ENCODE measurements at places on chromosomes 7 and 10.

- DNase-seq: peak; percentile 17
These were observed 53.1 kb upstream of the COBL start for GRCh38 chr7:51369746-51370145.

GRCh38 chr10:90911133-90912051 lies 9.5 kb downstream of the ANKRD1 start:
- DNase-seq: peak; percentile 89

DNA sequence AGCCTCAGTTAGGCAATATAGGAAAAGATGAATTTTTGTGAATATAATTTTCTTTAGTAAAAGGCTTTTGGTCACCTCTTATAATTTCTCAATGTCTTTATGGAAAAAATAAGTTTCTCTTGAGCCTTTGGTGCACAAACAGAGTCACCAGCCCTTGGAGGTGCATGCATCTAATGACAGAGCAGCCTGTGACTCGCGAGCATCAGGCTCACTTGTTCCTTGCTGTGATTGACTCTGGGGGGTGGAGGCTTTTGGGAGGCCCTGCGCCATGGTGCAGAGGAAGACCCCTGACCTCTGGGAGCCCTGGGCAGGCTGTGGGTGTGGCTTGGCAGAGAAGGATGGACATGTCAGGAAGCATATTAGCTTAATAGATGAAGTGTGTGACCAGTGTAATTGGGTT lies 60.2 kb downstream of the FIGNL1 start:
- DNase-seq: no peak

DNA sequence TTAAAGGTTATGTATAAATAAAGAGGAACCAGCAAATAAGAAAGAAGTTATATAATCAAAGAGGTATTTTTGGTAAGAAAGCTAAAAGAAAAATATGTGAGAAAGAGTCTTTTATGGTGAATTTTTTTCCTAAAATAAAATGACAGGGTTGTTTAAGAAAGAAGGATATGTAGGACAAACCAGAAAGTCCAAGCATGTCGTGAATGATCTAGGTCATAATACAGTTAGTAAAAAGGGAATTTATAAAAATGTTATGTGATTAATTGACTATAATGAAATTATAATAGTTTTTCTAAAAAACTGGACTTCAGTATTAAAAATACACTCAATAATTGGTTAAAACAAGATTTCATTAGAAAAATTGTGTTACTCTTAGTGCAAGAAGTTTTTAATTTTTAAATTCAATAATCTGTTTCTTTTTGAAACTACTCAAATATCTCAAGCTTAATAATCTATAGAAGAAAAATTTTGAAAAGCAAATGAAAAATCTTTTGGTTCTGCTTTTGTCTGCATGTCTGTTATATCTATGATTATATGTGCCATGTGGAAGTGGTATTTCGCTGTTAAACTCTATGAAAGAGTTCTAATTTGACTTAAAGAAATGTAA lies 23.3 kb downstream of the AVL9 start:
- DNase-seq: no peak

- no peak for DNase-seq
These were observed 5.8 kb downstream of the COMTD1 start for GRCh38 chr10:75229971-75230370.

All from ELF-1 (cell line).